GDM1 (cell line): ENCODE measurements at places on chromosomes 12 and 14.

DNA sequence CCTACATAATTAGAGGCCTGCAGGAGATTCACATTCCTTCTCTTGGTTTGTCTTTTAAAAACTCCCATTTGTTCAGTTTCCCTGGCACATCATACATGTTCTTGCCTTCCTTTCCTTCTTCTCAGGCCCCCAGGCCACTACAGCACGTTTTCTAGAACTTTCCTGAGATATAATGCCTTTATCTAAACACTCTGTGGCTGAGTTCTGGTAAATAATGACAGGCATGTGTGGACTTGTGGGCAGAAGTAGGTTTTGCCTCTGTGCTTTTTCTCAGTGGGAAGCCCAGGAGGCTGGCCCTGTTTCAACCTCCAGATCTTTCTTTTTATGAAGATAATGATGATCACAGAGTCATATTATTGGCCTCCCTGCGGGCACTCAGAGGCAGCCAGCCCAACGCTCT is 117.2 kb downstream of the TMX1 start:
- DNase-seq = no peak

GRCh38 chr12:70815971-70816391 is 104.6 kb downstream of the PTPRR start:
- DNase-seq = no peak

DNA sequence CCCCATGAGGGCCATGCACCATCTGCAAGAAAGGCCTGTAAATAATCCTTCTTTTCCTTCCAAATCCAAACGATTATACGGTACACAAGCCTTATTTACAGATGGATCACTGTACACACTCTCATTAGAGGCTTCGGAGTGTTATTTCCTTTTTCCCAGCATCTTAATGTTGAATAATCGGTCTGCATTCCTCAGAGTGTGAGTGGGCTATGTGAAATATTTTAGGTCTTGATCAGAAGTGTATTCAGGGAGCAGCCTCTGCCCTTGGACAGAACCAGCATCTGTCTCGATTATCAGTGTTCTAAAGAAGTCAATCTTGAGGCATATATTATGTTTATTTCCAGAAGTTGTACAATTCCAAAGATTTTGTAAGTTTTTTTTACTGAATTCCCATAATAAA is 340.6 kb downstream of the SEC23A start:
- no peak for DNase-seq

DNA sequence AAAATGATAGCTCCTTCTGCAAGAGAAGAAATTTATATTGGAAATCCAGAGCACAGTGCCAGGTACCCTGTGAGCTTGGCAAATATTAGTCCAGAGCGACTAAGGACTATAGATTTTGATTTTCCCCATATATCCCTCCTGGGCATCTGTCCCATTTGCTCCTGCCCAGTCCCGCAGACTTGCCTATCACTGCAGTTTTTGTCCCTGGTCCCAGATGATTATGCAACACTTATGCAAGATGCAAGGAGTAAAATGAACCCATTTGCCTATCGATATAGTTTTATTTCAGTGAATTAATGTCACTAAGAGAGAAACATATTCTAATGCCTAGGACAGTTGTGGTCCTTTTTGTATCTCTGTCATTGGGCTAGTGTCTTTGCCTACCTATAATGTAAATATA is 215.9 kb upstream of the BMP4 start:
- DNase-seq = no peak

GRCh38 chr14:74483321-74483720 is 9.8 kb downstream of the NPC2 start:
- DNase-seq = no peak

DNA sequence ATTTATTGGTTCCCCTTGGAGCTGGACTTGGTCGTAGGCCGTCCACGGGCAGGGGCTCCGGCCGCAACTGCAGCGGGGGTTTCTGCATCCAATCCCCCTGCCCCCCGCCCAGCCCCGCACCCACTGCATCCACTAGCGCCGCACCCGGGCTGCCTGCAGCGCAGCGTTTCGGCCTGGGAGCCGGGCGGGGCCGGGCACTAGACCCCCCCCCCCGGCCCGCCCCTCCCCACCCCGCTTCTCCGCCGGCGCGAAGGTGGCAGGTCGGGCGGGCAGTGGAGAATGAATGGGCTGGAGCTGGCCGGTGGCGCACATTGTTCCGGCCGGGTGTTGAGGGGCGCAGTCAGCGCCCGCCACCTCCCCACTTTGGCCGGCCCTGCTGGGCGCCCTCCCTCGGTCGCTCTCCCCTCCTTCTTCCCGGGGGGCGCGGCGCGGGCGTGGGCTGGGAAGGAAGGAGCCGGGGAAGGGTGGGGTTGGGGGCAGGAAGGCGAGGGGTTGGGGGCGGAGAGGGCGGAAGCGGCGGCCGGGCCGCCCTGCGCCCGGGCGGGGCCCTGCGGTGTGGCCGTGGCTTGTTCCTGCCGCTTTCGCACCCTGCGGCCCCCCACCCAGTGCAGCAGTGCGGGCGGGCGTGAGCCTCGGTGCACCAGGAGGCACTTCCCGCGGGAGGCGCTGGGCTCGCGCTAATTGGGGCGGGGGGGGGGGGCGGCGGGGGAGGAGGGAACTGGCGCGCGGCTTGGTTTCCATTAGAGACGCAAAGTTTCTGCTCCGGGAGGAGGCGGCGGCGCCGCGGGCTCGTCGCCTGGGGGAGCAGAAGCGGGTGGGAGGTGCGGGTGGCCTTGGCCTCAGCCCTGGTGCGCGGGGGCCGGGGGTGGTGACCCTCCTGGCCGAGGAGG is 841 bp downstream of the CALM1 start:
- DNase-seq = peak; percentile 66
